ENCODE measurements at places on chromosomes 12 and 14. TPM values are rescaled to one million over a fixed set of nuclear protein-coding genes. Genes with fewer than 3 reads are reported as not detected.

CLEC1A gene
- not detected for polyA plus RNA-seq

AJUBA gene
- polyA plus RNA-seq = 36.2 TPM

TAS2R50 gene
- 0.05 TPM for polyA plus RNA-seq

TPPP2 gene
- not detected for polyA plus RNA-seq

MMP19 gene
- 5.7 TPM for polyA plus RNA-seq

IKBIP gene
- polyA plus RNA-seq = 25.2 TPM

ZNF891 gene
- polyA plus RNA-seq = 0.33 TPM

SERPINA12 gene
- polyA plus RNA-seq = not detected

RAB2B gene
- 24.4 TPM for polyA plus RNA-seq

CFAP251 gene
- 8.0 TPM for polyA plus RNA-seq

FSCB gene
- not detected for polyA plus RNA-seq

TAS2R30 gene
- polyA plus RNA-seq = 0.08 TPM

GUCY2C gene
- polyA plus RNA-seq = not detected

DAO gene
- polyA plus RNA-seq = not detected

MEG3 gene
- not detected for polyA plus RNA-seq

SLC25A21 gene
- not detected for polyA plus RNA-seq

EIF4B gene
- polyA plus RNA-seq = 267 TPM

PMCH gene
- not detected for polyA plus RNA-seq

PRPF39 gene
- 14.6 TPM for polyA plus RNA-seq

FAIM2 gene
- polyA plus RNA-seq = 6.3 TPM

SLC39A9 gene
- polyA plus RNA-seq = 68.9 TPM

LRRC43 gene
- polyA plus RNA-seq = 1.4 TPM

TMTC2 gene
- polyA plus RNA-seq = 6.0 TPM

HSPB8 gene
- polyA plus RNA-seq = 1.2 TPM

KLRK1 gene
- polyA plus RNA-seq = not detected

INHBC gene
- 0.10 TPM for polyA plus RNA-seq

SYT1 gene
- 17.0 TPM for polyA plus RNA-seq

SRRM4 gene
- polyA plus RNA-seq = 0.05 TPM

Data from SK-N-SH (cell line).